ENCODE measurements at places on chromosomes 16 and 17.

DNA sequence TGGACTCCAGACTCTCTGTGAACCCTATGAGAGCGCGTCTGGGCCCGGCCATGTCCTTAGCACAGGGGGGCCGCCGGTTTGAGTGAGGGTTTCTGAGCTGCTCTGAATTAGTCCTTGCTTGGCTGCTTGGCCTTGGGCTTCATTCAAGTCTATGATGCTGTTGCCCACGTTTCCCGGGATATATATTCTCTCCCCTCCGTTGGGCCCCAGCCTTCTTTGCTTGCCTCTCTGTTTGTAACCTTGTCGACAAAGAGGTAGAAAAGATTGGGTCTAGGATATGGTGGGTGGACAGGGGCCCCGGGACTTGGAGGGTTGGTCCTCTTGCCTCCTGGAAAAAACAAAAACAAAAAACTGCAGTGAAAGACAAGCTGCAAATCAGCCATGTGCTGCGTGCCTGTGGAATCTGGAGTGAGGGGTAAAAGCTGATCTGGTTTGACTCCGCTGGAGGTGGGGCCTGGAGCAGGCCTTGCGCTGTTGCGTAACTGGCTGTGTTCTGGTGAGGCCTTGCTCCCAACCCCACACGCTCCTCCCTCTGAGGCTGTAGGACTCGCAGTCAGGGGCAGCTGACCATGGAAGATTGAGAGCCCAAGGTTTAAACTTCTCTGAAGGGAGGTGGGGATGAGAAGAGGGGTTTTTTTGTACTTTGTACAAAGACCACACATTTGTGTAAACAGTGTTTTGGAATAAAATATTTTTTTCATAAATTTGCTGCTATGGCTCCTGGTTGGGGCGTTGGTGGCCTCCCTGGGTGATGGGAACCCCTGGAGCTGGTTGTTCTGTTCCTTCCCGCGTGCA, 23.1 kb downstream of the STAT5A start:
- no peak for DNase-seq

- no peak for DNase-seq
These were observed 34.7 kb downstream of the SOCS3 start for GRCh38 chr17:78325076-78325687.

- no peak for DNase-seq
These were observed 63.9 kb upstream of the DNAJA2 start for GRCh38 chr16:47037396-47037745.

- DNase-seq, result no peak
These were observed 262.3 kb downstream of the SOX9 start for GRCh38 chr17:72382971-72383722.

DNA sequence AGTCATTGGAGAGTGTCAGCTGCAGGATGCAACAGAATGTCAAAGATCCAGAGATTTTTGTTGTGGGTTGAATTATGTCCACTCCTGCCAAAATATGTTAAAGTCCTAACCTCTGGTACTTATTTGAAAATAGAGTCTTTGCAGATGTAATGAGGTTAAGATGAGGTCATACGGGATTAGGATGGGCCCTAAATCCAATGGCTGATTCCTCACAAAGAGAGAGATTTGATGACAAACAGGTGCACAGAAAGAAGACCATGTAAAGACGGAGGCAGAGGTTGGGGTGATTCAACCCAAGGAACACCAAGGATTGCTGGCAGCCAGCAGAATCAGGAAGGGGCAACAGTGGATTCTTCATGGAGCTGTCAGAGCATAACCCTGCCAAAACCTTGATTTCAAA, 34.5 kb upstream of the USP22 start:
- DNase-seq, result no peak

- no peak for DNase-seq
These were observed 50.5 kb downstream of the CBFA2T3 start for GRCh38 chr16:88926374-88926990.

DNA sequence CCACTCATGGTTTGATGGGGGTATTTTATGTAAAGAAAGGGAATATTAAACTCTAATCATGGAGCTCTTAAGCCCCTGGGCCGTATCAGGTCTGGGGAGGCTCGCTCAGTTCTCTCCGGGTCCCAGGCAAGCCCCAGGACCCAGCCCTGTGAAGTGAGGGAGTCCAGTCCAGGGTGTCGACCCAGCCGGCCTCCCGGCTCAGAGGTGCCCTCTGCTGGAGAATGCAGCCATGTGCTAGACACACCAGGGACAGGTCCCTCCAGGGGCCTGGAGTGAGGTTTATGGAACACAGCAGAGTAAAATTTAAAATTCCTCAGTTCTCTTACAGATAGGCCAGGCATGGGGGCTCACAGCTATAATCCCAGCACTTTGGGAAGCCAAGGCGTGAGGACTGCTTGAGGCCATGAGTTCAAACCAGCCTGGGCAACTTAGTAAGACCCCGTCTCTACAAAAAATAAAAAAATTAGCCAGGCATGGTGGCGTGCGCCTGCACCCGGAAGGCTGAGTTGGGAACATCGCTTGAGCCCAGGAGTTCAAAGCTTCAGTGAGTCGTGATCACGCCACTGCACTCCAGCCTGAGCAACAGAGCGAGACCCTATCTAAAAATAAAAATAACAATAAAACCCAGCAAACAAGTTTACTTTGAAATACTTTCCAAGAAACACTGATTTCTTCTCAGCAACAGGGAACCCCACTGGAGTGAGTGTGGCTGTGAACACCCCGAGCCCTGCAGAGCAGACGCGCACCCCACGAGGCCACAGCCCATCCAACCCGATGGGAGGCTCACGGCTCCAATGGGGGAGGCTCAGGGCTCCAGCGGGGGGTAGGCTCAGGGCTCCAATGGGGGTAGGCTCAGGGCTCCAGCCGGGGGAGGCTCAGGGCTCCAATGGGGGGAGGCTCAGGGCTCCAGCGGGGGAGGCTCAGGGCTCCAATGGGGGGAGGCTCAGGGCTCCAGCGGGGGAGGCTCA, 72.2 kb downstream of the ZNF778 start:
- DNase-seq, result peak; percentile 67

GRCh38 chr17:31388351-31388750, 3.1 kb upstream of the RAB11FIP4 start:
- no peak for DNase-seq

DNA sequence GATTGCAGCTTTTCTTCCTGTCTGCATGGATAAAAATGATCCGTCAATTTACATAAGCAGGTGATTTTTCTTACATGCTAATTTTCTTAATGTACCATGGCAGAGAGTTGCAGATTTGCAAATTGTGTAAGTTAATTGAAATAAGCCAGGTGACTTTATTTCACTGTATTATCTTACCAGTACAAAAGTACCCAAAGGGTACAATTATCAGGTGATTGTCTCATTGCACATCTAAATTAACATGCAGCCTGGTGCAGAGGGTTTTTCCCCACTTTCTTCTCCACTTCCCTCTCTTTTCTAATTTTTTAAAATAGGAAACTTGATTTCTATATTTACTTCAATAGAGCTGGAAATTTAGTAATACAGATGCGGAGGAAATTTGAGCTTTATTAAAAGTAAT, 11.2 kb downstream of the NLK start:
- DNase-seq, result no peak

DNA sequence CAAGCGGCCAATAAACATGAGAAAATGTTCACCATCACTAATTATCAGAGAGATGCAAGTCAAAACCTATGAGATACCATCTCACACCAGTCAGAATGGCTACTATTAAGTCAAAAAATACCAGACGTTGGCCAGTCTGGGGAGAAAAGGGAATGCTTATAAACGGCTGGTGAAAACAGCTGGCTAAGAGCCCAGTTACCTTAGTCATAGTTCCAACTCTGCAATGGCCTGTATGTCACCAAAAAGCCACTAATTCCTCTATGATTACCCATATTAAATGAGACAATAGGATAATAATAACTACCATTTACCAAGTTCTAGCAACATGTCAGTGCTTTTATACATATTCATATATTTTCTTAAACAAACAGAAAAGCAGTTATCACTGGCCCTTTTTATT, 42.9 kb upstream of the CDRT4 start:
- no peak for DNase-seq

- DNase-seq, result no peak
These were observed 5.7 kb downstream of the CENPX start for GRCh38 chr17:82016875-82017459.

- DNase-seq, result no peak
These were observed 144.6 kb upstream of the FOXF1 start for GRCh38 chr16:86365513-86366273.

GRCh38 chr16:86379505-86379846, 130.9 kb upstream of the FOXF1 start:
- DNase-seq, result no peak
